Activated CD4-positive, alpha-beta T cell treated with anti-CD3 and anti-CD28 coated beads for 1 hour (primary cell): ENCODE measurements at places on chromosomes 16 and 17.

DNA sequence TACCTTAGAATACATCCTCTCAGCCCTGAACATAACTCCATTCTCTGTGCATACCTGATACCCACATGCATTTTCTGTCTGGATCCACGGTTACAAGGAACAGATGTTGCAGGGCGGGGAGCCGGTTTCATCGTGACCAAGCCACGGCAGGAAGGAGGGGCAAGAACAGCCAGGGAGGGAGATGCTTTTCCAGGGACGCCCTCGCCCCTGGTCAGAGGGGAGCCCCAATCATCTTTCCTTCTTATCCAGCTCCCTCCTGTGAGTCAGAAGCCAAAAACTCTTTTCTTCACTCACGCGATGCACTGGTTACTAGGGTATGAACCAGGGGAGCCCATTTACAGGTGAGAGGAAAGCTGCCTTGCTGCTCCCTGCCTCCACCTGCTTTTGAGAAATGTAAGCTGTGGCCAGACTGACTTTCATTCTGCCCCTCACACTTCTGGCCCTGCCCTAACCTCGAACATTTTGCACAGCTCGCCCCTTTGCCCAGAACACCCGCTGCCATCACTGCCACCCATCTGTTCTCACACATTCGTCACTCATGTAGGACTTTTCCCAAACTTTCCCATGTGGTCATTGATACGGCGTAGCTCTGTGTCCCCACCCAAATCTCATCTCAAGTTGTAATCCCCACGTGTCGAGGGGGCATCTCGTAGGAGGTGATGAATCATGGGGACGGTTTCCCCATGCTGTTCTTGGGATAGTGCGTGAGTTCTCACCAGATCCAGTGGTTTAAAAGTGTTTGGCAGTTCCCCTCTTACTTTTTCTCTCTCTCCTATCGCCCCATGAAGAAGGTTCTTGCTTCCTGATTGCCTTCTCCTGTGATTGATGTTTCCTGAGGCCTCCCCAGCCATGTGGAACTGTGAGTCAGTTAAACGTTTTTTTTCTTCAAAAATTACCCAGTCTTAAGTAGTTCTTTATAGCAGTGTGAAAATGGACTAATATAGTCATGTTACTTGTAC is 20.5 kb downstream of the FOXL1 start:
- DNase-seq = no peak

- DNase-seq = no peak
These were observed 26.8 kb downstream of the WSCD1 start for GRCh38 chr17:6097005-6097279.

- DNase-seq = no peak
These were observed 191.9 kb downstream of the SLC39A11 start for GRCh38 chr17:72900654-72900971.

DNA sequence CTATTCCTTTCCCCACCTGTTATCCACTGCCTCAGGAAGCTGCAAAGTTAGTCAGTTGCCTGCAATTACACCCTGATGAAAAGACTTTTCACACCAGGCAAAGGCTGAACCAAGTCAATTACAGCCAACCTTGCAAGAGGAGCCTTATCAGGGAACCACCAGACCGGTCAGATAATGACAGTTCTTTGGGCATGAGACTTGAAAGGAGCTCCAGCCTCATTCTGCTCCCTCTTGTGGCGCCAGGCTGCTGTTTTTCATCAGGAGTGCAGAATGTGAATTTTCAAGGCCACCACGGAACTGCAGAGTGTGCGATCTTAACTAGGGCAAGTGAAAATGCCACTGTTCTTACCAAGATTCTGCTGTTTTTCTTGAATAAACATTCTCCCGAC is 22.5 kb downstream of the DNAI2 start:
- DNase-seq = no peak

DNA sequence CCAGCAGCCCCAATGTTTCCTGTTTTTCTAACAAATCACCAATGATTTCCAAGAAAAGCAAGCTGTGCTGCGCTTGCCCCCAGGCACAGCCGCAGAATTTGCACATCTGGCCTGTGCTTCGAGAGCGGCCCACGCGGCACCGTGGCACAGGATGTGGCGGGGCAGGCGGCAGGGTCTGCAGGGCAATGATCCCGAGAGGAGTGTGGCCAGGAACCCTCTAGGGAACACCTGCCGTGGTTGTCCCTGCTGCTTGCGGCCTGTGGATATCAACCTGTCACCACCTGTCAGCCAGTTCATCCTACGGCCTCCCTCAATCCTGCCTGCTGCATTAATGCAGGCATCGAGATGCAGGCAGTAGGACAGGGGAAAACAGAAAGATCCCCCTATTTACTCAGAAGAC is 24.0 kb downstream of the PIK3R5 start:
- DNase-seq = no peak

DNA sequence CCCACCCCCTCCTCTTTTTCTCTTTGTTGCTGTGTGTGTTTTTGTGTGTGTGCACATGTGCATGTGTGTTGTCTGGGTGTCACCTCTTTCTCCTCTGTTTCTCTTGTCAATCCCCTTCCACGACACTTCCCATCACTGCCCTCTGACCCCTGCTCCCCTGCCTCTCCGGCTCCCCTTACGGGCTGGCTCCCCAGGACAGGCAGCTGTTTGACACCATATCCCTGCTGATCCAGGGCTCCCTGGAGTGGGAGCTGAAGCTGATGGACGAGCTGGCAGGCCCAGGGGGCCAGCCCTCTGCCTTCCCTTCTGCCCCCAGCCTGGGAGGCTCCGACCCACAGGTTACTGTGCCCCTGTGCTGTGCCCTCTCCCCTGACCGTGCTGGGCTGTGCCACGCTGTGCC is 15.2 kb upstream of the ABCC3 start:
- no peak for DNase-seq

GRCh38 chr16:9159839-9160550 is 68.6 kb downstream of the HAPSTR1 start:
- DNase-seq = no peak

DNA sequence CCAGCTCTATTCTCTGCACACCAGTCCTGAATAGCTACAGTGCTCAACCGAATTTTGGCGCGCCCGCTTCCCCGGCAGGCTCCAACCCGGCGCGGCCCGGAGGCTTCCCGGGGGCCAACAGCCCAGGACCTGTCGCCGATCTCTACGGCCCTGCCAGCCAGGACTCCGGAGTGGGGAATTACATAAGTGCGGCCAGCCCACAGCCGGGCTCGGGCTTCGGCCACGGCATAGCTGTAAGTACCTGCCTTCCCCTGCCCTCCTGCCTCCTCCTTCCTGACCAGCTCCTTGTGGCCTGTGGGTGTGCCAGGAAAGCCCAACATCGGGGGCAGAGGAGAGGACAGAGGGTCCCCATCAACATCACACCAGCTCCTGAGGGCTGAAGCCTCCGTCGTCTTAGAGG is 70.2 kb downstream of the CCDC182 start:
- no peak for DNase-seq

GRCh38 chr16:72664056-72664508 is 383.8 kb downstream of the ZFHX3 start:
- no peak for DNase-seq

DNA sequence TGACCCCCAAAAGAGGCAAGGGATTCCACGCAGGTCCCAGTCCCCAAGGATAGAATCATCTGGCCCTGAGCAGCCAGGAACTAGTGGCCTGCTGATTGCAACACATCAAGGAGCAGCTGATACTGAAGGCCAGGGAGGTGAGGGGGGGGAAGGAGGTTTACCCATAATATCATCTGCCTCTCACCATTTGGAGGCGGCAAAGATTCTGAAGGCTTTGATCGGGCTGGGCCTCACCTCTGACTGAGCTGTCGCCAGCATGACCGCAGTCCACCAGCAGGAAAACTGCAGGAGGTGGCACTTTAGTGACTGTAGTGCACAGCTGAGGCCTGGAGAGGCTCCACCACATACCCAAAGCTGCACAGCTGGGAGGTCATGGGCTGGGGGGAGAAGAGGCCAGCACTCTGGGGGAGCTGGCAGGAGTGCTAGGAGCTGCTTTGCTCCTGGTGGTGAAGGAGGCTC is 20.5 kb upstream of the ITGA3 start:
- DNase-seq = no peak

DNA sequence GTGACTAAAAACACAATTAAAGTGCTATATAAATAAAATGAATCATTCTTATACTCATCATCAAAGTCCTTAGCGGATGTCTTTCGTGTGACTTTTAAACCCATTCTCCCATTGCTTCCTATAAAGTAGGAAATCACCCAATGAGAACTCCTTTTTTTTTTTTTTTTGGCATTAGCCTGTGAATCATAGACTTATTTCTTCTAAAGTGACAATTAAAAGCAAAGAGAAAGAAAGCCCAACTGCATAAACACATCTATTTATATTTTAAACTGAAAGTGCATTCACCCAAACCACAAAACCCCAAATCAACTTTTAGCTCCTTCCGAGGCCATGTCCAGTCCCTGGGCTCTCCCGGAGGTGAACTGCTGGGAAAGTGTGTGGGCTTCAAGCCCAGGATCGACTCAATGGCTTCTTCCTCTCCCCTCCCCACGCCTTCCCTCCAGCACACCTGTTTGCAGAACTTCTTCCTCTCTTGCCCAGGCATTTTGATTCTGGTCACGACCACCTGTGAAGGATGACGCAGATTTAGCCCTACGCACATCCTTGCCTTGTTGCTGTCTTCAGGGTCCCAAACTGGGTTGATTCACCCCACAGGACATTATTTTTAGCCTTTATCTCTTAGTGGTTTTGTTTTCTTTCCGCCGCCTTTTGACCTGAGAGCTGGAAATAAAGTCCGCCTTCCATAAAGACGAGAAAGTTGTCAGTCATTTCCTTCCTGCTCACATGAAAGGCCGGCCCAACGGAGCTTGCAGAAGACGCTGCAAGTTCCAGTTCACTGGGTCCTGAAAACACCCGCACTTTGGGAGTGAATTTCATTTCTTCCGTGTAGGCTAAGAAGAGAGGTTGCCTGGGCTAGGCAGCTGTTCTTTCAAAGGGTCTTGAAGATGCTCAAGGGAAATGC is 166.8 kb downstream of the MAP2K6 start:
- DNase-seq = no peak

GRCh38 chr16:85227946-85228862 is 115.9 kb upstream of the CIBAR2 start:
- DNase-seq = no peak

GRCh38 chr16:61194573-61194972 is 841.7 kb downstream of the CDH8 start:
- DNase-seq = no peak

DNA sequence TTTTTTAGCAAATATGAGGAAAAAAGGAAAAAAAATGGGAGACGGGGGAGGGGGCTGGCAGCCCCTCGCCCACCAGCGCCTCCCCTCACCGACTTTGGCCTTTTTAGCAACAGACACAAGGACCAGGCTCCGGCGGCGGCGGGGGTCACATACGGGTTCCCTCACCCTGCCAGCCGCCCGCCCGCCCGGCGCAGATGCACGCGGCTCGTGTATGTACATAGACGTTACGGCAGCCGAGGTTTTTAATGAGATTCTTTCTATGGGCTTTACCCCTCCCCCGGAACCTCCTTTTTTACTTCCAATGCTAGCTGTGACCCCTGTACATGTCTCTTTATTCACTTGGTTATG is 1.2 kb upstream of the TMEM88 start:
- no peak for DNase-seq
